Heart right ventricle (tissue), 16 donors: ENCODE measurements at places on chromosomes 12 and 14. TPM values are rescaled to one million over a fixed set of nuclear protein-coding genes. Genes with fewer than 3 reads are reported as not detected.

- DNase-seq: no peak
Measured at GRCh38 chr12:54333420-54334034, 8.6 kb downstream of the COPZ1 start.

DNA sequence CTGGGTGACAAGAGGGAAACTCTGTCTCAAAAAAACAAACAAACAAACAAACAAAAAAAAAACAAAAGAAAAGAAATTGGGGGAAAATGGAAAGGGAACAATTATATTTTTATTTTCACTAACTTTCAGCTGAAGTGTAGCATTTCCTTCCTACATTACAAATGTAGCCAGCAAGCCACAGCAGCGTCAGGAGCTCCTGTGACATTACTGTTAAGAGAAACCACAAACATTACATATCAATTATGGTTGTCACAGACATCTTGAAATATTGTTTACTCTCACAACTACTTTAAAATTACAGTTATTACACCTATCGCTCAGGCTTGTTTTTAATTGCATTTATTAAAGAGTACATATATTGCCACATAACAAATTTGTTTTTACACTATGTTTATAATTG lies 49.8 kb upstream of the SLC24A4 start:
- DNase-seq: no peak

GRCh38 chr14:69464829-69465228 lies 19.7 kb upstream of the PLEKHD1 start:
- no peak for DNase-seq

DNA sequence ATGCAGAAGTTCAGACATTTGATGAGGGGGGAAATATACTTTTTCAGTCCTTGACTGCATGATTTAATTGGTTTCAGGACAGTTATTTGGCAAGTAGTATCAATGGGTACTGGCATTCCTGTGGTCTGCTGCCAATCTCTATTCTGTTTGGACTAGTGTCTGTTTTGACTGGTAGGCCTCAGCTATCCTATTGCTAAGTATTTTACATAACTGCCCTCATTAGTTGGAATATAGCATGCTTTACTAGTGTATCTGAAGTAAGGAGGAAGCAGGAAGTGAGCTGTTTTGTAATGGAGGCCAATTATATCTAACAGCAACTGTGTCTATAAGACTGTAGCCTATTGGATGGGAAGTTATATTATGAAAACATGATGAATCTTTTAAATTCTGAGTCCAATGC lies 104.3 kb downstream of the FLRT2 start:
- DNase-seq: no peak

DNA sequence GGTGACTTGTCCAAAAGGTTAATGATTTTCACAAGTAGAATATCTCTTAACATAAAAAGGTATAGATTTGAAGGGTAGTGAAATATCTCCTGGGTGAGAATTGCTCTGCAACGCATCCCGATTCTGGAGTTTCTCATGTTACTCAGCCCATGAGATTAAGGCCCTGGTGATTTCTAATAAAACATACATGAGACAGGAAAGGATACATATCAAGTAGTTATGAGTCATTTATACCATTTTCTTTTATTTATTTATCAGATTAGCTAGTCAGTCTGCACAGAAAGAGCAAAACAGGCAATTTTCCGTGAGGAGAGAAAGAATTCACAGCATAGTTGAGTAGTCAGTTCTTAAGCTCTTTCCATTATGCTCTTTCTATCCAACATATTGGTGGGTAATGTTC lies 535.6 kb upstream of the ATP2B1 start:
- DNase-seq: no peak

DNA sequence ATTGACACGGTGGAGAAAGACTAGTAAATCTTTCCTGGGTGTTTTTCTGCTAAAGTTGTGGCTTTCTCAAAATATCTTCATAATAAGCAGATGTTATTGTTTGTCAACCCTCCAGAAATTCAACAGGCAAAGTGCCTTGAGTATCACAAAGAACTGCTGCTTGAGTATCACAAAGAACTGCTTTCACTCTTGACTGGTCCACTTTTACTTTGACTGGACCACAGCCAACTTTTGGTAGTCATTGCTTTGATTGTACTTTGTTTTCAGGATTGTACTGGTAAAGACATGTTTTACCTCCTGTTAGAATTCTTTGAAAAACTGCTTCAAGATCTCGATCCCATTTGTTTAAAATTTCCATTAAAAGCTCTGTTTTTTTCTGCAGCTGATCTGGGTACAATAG lies 62.6 kb downstream of the PDZRN4 start:
- no peak for DNase-seq

DNA sequence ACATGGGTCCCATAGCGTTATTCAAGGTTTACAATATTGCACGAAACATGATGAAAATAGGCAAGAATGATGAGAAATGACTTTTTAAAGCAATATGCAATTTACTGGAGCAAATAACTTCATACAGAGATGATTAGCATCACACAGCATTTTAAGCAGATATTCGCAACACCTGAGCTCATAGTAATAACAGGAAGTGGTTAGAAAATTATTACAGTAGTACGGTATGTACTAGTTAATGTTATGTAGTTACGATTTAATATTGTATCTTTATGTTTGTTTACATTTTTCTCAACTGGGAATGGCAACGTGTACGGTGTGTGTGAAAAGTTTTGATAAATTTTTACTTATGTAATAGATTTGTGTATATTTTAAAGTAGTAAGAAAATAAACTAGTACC lies 102.6 kb downstream of the OSBPL8 start:
- DNase-seq: no peak

DNA sequence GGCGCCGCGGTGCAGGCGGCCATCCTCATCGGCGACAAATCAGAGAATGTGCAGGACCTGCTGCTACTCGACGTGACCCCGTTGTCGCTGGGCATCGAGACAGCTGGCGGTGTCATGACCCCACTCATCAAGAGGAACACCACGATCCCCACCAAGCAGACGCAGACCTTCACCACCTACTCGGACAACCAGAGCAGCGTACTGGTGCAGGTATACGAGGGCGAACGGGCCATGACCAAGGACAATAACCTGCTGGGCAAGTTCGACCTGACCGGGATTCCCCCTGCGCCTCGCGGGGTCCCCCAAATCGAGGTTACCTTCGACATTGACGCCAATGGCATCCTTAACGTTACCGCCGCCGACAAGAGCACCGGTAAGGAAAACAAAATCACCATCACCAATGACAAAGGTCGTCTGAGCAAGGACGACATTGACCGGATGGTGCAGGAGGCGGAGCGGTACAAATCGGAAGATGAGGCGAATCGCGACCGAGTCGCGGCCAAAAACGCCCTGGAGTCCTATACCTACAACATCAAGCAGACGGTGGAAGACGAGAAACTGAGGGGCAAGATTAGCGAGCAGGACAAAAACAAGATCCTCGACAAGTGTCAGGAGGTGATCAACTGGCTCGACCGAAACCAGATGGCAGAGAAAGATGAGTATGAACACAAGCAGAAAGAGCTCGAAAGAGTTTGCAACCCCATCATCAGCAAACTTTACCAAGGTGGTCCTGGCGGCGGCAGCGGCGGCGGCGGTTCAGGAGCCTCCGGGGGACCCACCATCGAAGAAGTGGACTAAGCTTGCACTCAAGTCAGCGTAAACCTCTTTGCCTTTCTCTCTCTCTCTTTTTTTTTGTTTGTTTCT lies 1.7 kb downstream of the HSPA2 start:
- no peak for DNase-seq

GRCh38 chr12:92546259-92546634 lies 156.5 kb upstream of the PLEKHG7 start:
- DNase-seq: no peak

DNA sequence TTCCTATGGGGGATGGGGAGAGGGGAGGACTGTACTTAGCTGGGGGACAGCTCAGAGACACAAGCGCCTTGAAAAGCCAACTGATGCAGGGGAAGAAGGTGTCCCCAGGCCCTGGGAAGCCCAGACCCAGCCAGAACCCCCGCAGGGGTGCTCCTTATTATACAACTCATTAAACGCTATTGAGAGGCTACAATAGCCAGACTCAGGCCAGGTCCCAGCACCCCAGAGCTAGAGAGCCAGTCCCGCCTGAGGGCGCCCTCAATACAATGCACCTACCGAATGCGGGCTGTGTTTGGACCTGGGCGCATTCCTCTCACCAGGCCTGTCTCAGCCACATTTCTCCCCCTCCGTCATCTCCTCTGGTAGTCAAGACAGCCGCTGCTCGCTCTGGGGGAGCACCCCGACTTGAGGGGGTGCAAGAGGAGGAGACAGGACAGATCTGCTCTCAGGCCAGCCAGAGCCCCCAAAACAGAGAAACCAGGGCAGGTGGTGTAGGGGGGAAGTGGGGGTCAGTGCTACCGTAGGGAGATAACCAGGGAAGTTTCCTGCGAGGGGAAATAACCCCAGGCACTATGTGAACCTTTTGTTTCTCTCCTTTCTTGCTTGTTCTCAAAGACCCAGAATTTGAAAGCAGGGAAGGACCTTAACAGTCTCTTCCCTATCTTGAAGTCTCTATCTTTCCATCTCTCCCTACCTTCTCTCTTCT lies 6.1 kb upstream of the ASIC1 start:
- no peak for DNase-seq

GRCh38 chr12:58465418-58465817 lies 454.9 kb downstream of the LRIG3 start:
- no peak for DNase-seq

DNA sequence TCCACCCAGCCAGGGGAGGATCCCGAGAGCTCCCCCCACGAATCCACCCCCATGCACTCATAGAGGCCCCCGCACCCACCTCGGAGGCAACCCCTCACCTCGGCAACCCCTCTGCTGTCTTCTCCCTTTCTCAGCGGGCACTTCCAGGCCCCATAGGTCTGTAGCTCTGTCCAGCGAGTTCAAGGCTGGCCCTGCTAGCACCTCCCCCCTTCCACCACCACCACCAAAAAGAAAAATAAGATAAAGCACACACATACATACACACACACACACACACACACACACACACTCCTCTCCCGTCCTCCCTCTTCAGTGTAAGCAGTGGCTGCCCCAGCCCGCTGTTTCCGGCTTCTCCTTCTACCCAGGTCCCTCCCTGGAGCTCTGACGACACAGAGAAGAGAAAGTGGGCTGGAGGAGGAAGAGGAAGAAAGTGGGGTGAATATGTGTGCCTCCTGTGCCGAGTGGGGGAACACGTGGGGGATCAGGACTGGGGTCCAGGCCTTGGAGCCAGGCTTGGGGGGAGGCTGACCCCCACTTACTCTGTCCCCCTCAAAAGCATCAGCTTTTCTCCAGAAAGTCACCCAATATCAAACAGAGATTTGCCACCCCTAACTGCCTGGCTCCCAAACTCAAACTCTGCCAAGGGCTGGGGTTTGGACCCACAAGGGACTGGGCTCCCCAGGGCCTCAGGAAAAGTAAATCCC lies at the start of gene STAT6:
TSS of gene STAT6 (minus strand) at position 332 of the 704 bp plus-strand sequence. CDS start 3,084 bp downstream, outside the sequence.
- DNase-seq: peak; percentile 75

GRCh38 chr14:90454041-90455000 lies 57.5 kb downstream of the CALM1 start:
- DNase-seq: peak; percentile 89

- DNase-seq: no peak
Measured at GRCh38 chr14:70018713-70019211, 139.5 kb downstream of the SMOC1 start.

SPX gene
- 1.7 TPM for polyA plus RNA-seq

IAPP gene
- polyA plus RNA-seq: not detected

AKAP3 gene
- 3.1 TPM for polyA plus RNA-seq

CNIH1 gene
- 26.8 TPM for polyA plus RNA-seq

LAG3 gene
- 0.13 TPM for polyA plus RNA-seq

YAF2 gene
- 41.7 TPM for polyA plus RNA-seq

NFKBIA gene
- 73.7 TPM for polyA plus RNA-seq

HECTD1 gene
- polyA plus RNA-seq: 72.7 TPM

XRCC3 gene
- 4.2 TPM for polyA plus RNA-seq

SYCP3 gene
- polyA plus RNA-seq: 0.07 TPM
